H4 (cell line): ENCODE measurements at places on chromosomes 2 and 18. TPM values are rescaled to one million over a fixed set of nuclear protein-coding genes. Genes with fewer than 3 reads are reported as not detected.

MCEE gene
- total RNA-seq: 7.3 and 8.4 TPM in 2 replicates

PROKR1 gene
- not detected in 2 replicates for total RNA-seq

IRS1 gene
- 3.4 and 6.0 TPM in 2 replicates for total RNA-seq

RFTN2 gene
- 0.33 and 1.5 TPM in 2 replicates for total RNA-seq

KCNJ13 gene
- total RNA-seq: 0.12 TPM in 1 of 2 replicates, not detected in the other

GKN1 gene
- total RNA-seq: not detected in 2 replicates

IKZF2 gene
- total RNA-seq: 0.68 and 1.7 TPM in 2 replicates

FBXO48 gene
- 0.31 and 0.72 TPM in 2 replicates for total RNA-seq

PASK gene
- 3.3 and 15.5 TPM in 2 replicates for total RNA-seq

UGT1A6 gene
- total RNA-seq: 2.6 and 3.1 TPM in 2 replicates

MAPRE3 gene
- 2.7 and 4.0 TPM in 2 replicates for total RNA-seq

PGAP1 gene
- 1.4 and 1.6 TPM in 2 replicates for total RNA-seq

SPTBN1 gene
- 34.4 and 34.9 TPM in 2 replicates for total RNA-seq

RUFY4 gene
- total RNA-seq: not detected in 2 replicates

ROCK2 gene
- 8.2 and 12.8 TPM in 2 replicates for total RNA-seq

REEP1 gene
- 1.6 and 1.8 TPM in 2 replicates for total RNA-seq

ACTR2 gene
- 28.0 and 45.3 TPM in 2 replicates for total RNA-seq

CAPN10 gene
- total RNA-seq: 3.1 and 5.7 TPM in 2 replicates
